ENCODE measurements at places on chromosomes 7 and 10.

DNA sequence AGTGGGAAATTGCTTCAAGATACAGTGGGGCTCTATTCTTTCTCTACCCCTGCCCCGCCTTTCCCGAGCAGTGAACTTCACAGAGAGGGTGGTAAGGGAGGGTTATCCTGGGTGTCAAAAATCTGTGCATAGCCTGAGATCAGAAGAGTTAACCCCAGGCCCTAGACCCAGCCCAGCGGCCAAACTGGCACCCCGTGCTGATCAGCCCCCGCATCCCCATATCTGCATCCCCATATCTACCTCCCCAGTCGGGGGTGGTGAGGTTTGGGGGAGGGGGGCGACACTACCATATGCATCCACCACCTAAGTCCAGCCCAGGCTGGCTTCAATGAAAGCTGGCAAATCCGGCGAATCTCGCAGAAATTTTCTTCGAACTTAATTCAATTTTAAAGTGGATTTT is 7.0 kb upstream of the DLX6 start:
- no peak overlapping the region for H3K4me3 ChIP-seq
- H3K36me3 ChIP-seq = peaks cover 2% of the 10 kb centered on the region
- DNase-seq = no peak
- peak overlapping the region; percentile 67 for H3K27ac ChIP-seq
- H3K4me1 ChIP-seq = no peaks in the 10 kb centered on the region

DNA sequence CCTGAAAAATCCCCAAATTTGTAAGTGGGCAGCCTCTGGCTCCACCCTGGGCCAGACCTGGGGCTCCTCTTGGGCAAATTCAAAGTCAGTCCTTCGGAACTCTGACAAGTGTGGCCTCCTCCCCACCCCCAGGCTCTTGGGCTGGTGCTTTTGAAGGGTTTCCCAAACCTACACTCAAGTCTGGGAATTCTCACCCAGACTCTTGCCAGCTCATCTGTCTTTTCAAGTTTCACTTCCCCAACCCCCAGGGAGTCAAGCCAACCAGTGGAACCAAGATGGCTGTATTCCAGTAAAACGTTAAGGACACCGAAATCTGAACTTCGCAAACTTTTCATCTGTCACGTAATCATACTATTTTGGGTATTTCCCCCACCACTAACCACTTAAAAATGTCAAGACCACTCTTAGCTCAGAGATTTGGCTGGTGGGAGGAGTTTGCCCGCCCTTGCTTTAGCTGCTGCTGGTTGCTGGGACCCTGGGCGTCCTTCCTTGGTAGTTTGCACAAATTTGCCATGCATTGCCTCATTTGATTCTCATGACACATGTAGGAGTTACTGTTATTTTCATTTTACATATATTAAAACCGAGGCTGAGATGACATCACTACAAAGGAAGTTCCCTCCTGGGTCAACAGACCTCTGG is 1.7 kb upstream of the MYO1G start:
- peaks cover 83% of the 10 kb centered on the region for H3K4me1 ChIP-seq
- peak overlapping the region; percentile 90 for H3K4me3 ChIP-seq
- H3K36me3 ChIP-seq = peaks cover 77% of the 10 kb centered on the region
- H3K27ac ChIP-seq = peak overlapping the region; percentile 92

- H3K4me1 ChIP-seq = no peaks in the 10 kb centered on the region
- no peaks in the 10 kb centered on the region for H3K36me3 ChIP-seq
- peaks cover 3% of the 10 kb centered on the region for H3K27me3 ChIP-seq
- H3K27ac ChIP-seq = no peak overlapping the region
- H3K4me3 ChIP-seq = no peak overlapping the region
- DNase-seq = no peak
Observed at GRCh38 chr10:21304198-21304597, 221.3 kb downstream of the SKIDA1 start.

- no peaks in the 10 kb centered on the region for H3K36me3 ChIP-seq
- H3K27me3 ChIP-seq = peaks cover 28% of the 10 kb centered on the region
- no peak overlapping the region for H3K4me3 ChIP-seq
- DNase-seq = no peak
Observed at GRCh38 chr10:80579849-80580637, 42.3 kb downstream of the SH2D4B start.

DNA sequence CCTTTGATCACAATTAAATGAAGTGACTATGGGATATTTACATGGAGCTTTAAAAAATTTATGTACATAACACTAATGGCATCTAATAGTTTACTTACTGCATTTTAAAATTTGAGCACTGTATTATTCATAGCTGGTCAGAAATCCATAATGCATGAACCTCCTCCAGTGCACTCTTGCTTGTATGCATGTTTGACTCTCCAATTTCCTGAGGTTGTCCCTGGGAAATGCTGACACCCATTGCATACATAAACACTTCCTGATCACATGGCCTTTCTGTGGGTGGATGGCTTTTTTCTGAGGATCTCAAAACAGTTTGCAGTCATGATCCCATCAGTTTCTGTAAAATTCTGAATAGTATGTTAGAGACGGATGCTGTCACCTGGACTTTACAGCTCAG is 577.8 kb downstream of the REEP3 start:
- no peak overlapping the region for H3K27ac ChIP-seq
- H3K4me1 ChIP-seq = no peaks in the 10 kb centered on the region
- H3K4me3 ChIP-seq = no peak overlapping the region
- no peaks in the 10 kb centered on the region for H3K27me3 ChIP-seq
- H3K36me3 ChIP-seq = no peaks in the 10 kb centered on the region

DNA sequence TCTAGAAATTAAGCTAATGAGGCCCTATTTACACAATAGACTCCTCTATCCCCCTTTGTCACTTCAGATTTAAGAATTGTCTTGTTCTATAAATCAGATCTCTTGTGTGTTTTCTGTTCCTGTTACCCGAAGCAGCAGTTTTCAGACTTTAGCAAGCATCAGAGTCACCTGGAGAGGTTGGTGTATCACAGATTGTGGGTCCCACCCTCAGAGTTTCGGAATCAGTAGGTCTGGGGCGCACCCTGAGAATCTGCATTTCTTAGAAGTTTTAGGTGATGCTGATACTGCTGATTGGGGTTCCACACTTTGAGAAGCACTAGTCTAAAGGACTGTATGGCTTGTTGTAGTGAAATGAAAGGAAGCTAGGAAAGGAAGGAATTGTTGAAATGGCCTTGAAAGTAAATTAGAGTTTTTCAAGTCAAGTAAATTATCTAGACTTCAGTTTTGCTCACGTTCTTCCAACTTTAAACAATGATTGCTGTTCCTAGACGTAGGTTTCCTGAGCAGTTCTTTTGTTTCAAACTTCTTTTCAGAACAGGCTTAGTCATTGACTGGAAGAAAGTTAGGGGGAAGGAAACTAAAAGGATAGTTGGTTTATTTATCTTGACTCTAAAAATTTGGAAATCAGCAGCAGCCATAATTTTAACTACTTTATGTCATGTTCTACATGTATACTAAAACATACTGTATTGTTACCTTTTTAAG is 15.7 kb downstream of the BPGM start:
- no peaks in the 10 kb centered on the region for H3K27me3 ChIP-seq
- no peak overlapping the region for H3K4me3 ChIP-seq
- peaks cover 53% of the 10 kb centered on the region for H3K36me3 ChIP-seq
- H3K27ac ChIP-seq = no peak overlapping the region
- peaks cover 2% of the 10 kb centered on the region for H3K4me1 ChIP-seq

DNA sequence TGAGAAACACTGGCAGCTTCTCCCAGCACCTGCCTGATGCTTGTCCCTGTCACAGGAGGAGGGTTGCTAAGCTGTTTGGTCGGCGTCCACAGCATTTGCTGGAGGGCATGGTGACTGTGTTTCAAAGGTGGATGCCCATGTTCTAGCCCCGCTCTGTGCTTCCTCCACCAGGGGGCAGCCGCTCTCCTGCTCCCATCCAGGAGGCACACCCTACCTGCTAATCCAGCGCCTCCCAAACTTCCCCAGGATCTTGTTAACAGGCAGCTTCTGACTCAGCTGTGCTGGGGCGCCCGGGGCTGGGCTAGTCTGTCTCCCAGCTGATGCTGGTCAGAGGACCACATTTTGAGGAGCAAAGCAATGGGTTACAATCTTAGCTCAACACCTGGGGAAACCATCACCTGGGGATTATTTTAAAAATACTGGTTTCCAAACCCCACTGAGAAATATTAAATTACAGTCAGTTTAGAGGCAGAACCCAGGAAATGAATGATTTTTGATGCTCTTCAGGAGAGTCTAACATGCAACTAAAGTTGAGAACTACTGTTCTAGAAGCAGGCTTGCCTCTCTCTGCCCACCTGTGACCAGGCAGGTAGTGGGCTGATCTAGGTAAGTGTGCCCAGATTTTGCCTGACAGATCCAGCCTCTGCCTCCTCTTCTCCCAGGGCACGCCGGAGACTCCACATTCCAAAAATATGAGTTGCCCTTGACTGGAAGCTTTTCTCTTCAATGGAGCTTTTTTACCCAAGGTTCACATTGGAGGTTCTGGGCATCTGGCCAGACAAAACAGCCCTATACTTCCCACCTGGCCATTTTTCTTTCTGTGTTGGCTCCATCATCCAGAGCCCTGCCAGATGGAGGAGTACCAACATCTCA is 92.7 kb upstream of the GPR26 start:
- H3K4me1 ChIP-seq = no peaks in the 10 kb centered on the region
- no peak overlapping the region for H3K27ac ChIP-seq
- peak; percentile 57 for DNase-seq

DNA sequence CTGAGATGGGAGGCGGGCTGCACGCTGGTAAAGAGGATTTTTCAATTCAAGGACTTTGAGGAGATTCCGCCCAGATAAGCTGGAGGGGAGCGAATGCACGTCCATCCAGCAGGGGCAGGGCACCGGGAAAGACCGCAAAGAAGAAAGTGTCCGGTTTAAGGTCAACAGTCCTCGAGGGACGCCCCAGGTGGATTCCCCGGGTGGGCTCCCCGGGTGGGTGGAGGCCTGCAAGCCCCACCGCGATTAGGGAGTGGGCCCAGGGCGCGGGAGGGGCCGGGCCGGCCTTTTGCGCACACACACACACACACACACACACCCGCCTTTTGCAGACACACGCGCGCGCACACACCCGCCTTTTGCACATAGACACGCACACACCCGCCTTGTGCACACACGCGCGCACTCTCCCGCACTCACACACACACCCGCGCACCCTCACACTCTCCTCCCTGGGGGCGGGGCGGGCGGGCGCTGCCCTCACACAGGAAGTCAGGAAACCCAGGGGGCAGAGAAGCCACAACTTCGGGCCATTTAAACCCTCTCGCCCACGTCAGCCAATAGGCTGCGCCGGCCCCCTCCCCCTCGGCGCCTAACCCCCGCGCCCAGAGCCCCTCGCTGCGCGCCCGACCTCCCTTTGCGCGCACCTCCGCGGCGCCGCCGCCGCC is 615 bp downstream of the ARHGAP12 start:
- no peaks in the 10 kb centered on the region for H3K27me3 ChIP-seq
- peaks cover 2% of the 10 kb centered on the region for H3K36me3 ChIP-seq
- peaks cover 58% of the 10 kb centered on the region for H3K4me1 ChIP-seq
- peak overlapping the region; percentile 80 for H3K4me3 ChIP-seq

- peaks cover 11% of the 10 kb centered on the region for H3K36me3 ChIP-seq
- no peaks in the 10 kb centered on the region for H3K27me3 ChIP-seq
- peak overlapping the region; percentile 73 for H3K4me3 ChIP-seq
- H3K4me1 ChIP-seq = peaks cover 44% of the 10 kb centered on the region
- DNase-seq = no peak
Observed at GRCh38 chr10:69086001-69086509, 1.8 kb upstream of the SRGN start.

GRCh38 chr10:110137142-110137545 is 70.3 kb upstream of the MXI1 start:
- H3K36me3 ChIP-seq = peaks cover 29% of the 10 kb centered on the region
- peak overlapping the region; percentile 31 for H3K27ac ChIP-seq
- no peak overlapping the region for H3K4me3 ChIP-seq
- no peaks in the 10 kb centered on the region for H3K27me3 ChIP-seq
- no peak for DNase-seq

DNA sequence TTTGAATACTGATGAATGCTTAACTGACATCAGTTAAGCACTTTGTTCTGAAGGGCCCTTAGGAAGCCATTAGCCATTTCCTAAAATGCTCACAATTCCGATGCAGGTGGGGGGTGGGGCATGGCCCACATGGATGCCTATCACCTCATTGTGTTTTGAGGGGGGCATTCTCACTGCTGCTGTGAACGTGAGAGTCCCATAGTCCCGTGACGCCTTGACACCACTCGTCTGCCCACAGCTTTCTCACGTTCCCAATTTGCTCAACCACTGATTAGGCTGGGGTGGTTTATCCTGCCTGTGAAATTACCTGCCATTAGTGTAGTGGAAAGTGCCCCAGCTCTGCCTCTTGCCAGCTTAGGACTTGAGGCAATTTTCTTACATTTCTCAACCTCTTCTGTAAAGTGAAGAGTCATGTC is 31.9 kb downstream of the DUSP5 start:
- H3K4me1 ChIP-seq = peaks cover 54% of the 10 kb centered on the region
- H3K4me3 ChIP-seq = no peak overlapping the region
- peaks cover 2% of the 10 kb centered on the region for H3K36me3 ChIP-seq
- peaks cover 51% of the 10 kb centered on the region for H3K27me3 ChIP-seq
- peak overlapping the region; percentile 83 for H3K27ac ChIP-seq
- no peak for DNase-seq

- H3K36me3 ChIP-seq = no peaks in the 10 kb centered on the region
- DNase-seq = no peak
- no peak overlapping the region for H3K27ac ChIP-seq
- H3K27me3 ChIP-seq = no peaks in the 10 kb centered on the region
- no peaks in the 10 kb centered on the region for H3K4me1 ChIP-seq
Observed at GRCh38 chr10:24041034-24041433, 167.9 kb upstream of the KIAA1217 start.

- H3K4me1 ChIP-seq = no peaks in the 10 kb centered on the region
- no peaks in the 10 kb centered on the region for H3K27me3 ChIP-seq
- H3K27ac ChIP-seq = no peak overlapping the region
- H3K36me3 ChIP-seq = no peaks in the 10 kb centered on the region
Observed at GRCh38 chr7:88668591-88668990, 90.9 kb upstream of the ZNF804B start.

GRCh38 chr10:100847440-100847839 is 65.3 kb upstream of the SLF2 start:
- no peak for DNase-seq
- peaks cover 49% of the 10 kb centered on the region for H3K27me3 ChIP-seq
- no peak overlapping the region for H3K27ac ChIP-seq
- H3K4me3 ChIP-seq = no peak overlapping the region

DNA sequence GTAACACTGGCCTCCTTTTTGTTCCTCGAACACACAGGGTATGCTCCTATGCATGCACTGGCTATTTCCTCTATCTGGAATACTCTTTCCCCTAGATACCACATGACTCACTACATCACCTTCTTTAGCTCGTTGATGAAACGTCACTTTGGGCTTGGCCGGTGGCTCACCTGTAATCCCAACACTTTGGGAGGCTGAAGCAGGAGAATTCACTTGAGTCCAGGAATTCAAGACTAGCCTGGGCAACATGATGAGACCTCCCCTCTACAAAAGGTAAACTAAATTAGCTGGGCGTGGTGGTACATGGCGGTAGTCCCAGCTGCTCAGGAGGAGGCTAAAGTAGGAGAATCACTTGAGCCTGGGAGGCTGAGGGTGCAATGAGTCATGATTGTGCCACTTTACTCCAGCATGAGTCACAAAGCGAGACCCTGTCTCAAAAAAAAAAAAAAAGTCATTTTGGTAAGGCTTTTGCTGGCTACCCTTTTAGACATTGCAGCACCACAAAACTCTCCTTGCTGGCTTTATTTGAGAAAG is 14.5 kb downstream of the ANKIB1 start:
- no peak for DNase-seq
- no peaks in the 10 kb centered on the region for H3K27me3 ChIP-seq
- no peaks in the 10 kb centered on the region for H3K4me1 ChIP-seq
- peaks cover 21% of the 10 kb centered on the region for H3K36me3 ChIP-seq
- H3K27ac ChIP-seq = no peak overlapping the region

Data from activated naive CD4-positive, alpha-beta T cell treated with anti-CD3 and anti-CD28 coated beads, Interleukin-2, amount 10 ng/mL, durations not matched to agents 7 days and 5 days (primary cell).